ENCODE measurements at places on chromosomes 5 and 9.

GRCh38 chr9:135728436-135729110 is 26.6 kb downstream of the KCNT1 start:
- no peak for DNase-seq

DNA sequence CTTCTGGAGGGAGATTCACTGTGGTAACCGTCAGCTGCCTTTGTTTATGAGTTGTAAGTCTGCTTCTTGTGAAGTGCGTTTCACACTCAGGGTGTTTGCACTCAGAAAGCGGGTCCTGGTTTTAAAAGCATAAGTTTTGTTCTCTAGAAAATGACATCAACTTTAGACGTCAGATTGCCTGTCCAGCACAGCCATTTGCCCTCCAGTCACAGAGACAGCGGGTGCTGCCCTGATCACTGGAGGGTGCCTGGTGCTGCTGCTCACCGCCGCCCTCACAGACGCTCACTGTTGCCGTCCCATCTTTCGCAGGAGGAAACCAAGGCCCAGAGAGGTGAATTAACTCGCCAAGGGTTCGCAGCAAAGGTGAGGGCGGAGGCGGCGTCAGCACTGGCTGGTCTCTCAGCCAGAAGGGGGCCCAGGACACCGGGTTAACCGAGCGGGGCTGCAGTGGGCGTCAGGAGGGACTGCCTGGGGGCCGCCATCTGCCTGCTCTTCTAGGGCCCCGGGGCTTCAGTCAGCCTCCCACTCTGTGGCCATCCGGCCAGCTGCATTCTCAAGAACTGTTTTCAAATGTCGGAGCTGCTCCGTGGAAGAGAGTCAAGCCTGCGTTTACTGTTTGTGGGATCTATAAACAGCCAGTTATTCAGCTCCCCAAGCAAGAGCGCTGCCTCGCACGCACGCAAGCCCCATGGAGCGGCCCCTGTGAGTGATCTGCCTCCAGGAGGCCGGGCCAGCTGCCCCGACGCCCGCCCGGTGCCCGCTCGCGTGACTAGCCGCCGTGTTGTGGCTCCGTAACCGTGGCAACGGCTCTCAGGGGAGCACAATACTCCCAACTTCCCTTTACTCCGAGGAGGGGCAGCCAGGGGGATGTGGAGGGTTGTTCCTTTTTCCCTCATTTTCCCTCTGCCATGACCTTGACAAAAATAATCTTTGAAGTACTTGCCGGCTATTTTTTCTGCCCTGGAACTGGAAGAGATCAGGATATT is 43.4 kb upstream of the EXOC3 start:
- DNase-seq: peak; percentile 64

- no peak for DNase-seq
Measured at GRCh38 chr5:107563959-107564544, 106.7 kb downstream of the EFNA5 start.

DNA sequence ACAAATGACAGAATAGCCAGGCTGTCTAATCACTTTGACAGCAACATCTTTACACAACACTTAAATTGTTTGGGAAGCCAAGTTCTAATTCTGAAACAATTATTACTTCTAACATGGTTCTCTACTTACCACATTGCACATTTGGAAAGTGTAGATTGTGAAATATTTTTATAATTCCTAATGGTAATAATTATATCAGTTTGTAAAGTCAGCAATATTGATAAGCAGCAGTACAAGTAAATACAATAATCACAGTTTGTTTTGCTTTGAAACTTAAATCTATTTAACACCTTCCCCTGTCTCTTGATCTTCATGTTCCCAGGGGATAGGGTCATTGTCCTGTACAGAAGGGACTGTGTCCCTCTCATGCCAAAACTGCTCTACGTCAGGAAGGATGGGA is 1.4 kb downstream of the GPR151 start:
- no peak for DNase-seq

GRCh38 chr9:86636519-86636918 is 282.3 kb upstream of the TUT7 start:
- DNase-seq: no peak

DNA sequence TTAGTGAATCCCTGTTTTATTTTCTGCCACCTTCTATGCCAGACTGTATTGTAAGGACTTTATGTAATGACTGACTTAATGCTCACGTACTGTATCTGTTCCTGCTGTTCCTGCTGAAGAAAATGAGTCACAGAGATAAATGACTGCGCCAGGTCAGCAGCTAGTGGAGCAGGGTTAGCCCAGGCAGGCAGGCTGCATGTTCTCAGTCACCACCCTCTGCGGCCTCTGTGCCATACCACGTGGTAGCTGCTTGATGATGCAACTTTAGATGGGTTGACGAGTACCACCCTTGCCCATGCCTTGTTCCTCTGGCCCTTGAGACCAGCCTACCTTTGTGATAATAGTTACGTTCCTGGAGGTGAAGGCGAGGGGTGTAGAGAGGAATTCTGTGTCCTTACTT is 161.9 kb downstream of the TRIO start:
- no peak for DNase-seq

DNA sequence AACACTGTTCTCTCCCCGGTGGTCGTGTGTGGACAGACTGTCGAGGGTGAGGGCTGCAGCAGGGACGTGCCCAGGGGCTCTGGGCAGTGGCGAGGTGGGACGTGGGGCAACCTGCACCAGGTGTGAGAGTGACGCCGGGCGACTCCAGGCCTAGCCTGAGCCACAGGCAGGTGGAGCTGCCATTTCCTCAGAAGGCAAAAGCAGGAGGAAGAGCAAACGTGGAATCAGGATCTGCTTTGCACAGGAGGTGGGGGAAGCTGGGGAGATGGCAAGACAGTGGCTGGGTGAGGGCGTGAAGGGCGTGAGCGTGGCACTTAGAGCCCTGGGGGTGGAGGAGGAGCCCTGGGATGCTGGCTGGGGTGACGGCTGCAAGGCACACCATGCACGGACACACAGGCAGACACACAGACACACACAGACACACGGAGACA is 39.6 kb upstream of the NSMF start:
- DNase-seq: no peak

- peak; percentile 13 for DNase-seq
Measured at GRCh38 chr9:101727612-101728524, 10.6 kb downstream of the GRIN3A start.

GRCh38 chr9:114409842-114410241 is 22.1 kb upstream of the AKNA start:
- DNase-seq: no peak

DNA sequence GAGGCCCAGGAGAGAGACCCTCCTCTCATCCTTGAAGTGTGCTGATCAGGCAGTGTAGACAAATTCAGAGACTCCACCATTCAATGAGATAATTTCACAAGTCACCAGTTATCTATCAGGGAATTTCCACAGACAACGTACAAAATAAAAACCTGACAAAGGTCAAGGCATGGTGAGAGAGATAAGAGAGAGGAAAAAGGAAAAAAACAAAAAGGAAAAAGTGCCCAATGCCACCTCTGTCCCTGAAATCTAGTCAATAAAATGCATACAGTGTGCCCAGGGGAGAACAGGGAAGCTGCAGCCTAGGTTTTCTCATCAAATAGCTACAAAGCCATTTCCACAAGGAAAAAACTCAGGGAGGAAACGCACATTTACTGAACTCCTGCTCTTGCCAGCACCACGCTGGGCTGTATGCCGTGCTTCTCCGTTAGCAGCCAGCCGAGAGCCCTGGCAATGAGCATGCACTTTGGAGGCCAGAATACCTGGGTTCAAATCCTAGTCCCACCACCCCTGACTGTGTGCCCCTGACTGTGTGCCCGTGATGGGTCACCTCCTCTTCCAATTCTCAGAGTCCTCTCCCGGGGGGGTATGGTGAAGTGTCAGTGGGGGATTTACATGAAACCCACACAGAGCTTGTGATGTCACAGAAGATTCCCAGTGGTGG is 11.6 kb downstream of the WHRN start:
- no peak for DNase-seq

- DNase-seq: no peak
Measured at GRCh38 chr9:128611600-128612394, 44.9 kb downstream of the DYNC2I2 start.

DNA sequence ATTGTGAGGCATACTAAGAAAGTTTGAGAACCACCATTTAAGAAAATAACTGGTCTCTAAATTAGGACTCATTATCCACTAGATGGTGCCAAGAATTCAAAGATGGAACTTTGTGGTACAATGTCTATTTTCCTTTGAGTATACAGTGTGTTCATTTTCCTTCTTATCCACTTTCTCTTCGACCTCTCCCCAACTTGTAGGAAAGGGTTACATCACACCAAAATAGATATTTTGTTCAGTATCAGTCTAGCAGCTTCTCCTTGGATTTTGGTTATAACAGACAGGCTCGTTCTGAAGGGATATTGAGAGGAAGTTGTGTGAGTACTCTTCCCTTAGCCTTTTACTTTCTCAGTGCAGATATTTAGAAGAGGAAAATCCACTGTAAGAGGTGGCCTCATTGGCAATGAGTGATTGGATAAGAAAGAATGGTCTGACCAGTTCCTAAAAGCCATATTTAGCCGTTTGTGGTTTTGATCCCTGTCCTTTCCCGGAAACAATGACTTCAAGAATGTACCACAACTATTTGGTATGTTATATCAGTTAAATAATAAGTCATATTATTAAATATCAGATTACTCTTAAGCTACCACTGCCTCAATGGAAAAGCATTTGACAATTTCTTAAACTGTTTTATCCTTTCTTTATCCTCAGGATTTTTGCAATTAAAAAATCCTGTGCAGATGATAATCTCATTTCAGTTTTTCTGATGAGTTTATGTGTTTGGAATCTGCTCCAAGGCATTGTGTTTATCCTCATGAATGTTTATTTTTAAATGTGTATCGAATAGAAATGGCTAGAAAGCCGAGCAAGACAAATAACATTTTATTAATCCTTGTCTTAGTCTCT is 69.0 kb upstream of the GRAMD2B start:
- no peak for DNase-seq

DNA sequence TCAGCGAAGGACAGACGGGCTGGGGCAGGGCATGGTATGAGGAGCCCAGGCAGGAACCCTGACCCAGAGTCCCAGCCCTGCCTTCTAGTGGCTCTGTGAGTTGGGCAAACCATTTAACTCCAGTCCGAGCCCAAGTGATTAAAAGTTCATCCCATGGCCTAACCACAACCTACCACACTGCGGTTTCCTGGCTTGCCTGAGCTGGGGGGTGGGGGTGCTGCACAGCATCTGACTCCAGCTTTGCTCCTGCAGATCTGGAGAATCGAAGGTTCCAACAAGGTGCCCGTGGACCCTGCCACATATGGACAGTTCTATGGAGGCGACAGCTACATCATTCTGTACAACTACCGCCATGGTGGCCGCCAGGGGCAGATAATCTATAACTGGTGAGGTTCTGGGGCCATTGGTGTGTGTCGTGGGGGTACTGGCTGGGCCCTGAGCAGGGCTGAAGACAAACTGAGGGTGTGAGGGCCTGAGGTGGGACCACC is 49.0 kb downstream of the STOM start:
- no peak for DNase-seq

- no peak for DNase-seq
Measured at GRCh38 chr5:135030123-135030955, 3.7 kb downstream of the PITX1 start.

- no peak for DNase-seq
Measured at GRCh38 chr5:65077653-65078052, 308.9 kb downstream of the CWC27 start.

- no peak for DNase-seq
Measured at GRCh38 chr5:18395126-18396110, 761.2 kb downstream of the TAF11L14 start.
